Hematopoietic multipotent progenitor cell treated with erythropoietin and hydrocortisone succinate and interleukin-3 and kit ligand, for 17 days (in vitro differentiated cells): ENCODE measurements at places on chromosomes 7 and 10.
A peak's percentile ranks its signal among the peaks of the same experiment; 100 is the strongest.

GRCh38 chr7:134724606-134725005 is 54.8 kb upstream of the CALD1 start:
- DNase-seq, result no peak

DNA sequence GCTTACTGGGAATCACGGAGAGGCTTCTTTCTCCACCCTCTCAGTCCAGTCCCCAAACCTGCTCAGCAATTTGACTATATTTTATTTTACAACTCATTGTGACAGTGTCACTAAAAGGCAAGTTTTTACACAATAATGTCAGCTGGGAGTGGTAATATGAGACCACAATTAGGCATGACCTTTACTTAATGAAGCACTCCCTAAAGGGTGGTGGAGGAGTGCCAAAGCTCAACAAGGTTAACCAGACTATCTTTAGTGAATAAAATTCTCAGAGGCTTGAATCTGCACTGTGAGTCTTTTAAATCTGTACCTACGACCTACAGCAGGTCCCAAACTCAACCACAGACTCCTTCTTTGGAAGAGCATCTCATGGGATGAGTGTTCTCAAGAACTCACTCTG is 215.6 kb downstream of the TAX1BP1 start:
- DNase-seq, result no peak

DNA sequence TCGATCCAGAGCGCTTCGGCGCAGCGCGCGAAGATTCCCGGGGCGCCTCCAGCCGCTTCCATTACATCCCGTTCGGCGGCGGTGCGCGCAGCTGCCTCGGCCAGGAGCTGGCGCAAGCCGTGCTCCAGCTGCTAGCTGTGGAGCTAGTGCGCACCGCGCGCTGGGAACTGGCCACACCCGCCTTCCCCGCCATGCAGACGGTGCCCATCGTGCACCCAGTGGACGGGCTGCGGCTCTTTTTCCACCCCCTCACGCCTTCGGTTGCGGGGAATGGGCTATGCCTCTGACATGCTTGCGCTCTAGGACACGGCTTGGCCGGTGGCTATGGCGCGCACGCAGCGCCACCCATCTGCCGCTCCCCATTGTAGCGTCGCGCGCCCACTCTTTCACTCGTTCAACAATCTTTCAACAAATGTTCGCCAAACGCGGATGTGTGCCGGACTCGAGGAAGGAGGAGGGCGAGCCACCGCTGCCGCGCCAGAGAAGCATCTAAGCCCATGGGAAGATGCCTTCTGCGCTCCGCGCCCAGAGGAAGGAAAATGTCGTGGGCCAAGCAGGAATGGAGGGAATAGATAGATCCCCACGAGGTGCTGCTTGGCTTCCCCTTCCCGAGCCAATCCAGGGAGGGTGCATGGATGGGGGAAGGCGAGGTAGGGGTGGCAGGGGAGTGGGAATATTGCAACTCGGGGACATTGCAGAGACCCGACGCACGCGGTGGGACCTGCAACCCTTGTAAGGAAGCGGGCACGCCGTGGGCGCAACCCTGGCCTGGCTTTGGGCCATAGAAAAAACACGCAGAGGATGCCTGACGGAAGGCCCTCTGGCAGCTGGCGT is 5.1 kb upstream of the CYP26A1 start:
- no peak for DNase-seq

DNA sequence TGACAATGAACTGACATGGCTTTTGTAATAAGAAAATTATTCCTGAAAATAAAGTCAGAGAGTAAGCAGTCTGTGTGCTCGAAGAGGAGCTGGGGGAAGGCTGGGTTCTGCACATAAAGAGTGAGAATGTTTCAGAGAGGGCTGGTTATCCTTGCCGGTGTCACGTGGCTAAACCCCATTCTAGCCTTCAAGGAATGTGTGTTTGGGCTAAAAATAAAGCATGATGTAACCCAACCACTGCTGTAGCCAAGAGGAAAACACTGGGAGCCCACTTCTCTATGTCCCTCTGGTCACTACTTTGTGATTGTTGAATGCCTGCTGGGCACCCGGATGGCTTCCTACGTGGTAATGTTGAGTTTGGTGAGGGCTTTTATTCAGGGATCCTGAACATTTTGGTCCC is 23.5 kb downstream of the WDFY4 start:
- DNase-seq, result no peak

GRCh38 chr7:126210707-126211106 is 1042.0 kb downstream of the GRM8 start:
- no peak for DNase-seq

- no peak for DNase-seq
Observed at GRCh38 chr7:88042157-88042556, 108.1 kb downstream of the ADAM22 start.

DNA sequence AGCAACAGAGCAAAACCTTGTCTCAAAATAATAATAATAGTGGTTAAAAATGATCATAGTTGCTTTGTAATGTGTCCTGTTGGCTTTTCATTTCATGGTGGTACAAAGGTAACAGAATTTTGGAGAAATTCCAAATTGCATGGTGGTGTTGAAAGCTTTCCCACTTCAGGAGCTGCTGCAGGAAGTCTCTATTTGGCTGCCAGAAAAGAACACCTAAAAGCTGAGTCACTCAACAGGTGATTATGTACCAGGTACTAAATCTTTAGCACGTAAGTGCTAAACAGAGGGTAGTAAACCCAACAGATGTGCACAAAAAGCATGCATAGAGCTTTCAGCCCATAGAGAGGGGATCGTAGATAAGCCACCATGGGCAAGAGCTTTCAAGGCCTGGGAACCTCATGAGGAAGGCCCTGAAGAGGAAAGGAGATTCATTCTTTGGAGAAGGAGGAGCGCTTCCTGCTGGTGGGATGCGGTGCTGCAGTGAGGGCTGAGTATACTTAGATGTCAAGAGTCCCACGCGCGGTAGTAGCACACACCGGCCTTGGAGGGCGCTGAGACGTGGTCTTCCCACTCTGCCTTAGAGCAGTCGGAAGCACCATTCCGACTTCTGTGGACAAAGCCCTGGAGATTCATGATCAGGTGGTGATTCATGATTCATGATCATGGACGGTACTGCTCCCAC is 118.7 kb downstream of the RALA start:
- peak; percentile 17 for DNase-seq

DNA sequence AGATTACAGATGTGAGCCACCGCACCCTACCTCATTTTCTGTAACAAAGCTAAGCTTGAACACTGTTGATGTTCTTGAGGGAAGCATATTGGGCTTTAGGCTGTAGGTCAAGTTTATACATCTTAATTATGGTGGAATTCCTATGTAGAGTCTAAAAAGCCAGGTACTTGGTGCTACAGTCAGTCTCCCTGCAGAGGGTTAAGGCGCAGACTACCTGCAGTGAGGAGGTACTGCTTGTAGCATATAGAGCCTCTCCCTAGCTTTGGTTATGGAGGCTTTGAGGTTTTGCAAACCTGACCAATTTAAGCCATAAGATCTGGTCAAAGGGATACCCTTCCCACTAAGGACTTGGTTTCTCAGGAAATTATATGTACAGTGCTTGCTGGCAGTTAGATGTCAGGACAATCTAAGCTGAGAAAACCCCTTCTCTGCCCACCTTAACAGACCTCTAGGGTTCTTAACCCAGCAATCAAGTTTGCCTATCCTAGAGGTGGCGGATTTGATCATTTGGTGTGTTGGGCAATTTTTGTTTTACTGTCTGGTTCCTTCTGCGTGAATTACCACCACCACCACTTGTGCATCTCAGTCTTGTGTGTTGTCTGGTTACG is 6.0 kb downstream of the PPIA start:
- no peak for DNase-seq

GRCh38 chr10:75062506-75063299 is 48.8 kb upstream of the SAMD8 start:
- no peak for DNase-seq

GRCh38 chr10:47027784-47028260 is 116.6 kb downstream of the PTPN20 start:
- DNase-seq, result no peak

GRCh38 chr7:46468753-46469356 is 547.8 kb upstream of the IGFBP3 start:
- no peak for DNase-seq

DNA sequence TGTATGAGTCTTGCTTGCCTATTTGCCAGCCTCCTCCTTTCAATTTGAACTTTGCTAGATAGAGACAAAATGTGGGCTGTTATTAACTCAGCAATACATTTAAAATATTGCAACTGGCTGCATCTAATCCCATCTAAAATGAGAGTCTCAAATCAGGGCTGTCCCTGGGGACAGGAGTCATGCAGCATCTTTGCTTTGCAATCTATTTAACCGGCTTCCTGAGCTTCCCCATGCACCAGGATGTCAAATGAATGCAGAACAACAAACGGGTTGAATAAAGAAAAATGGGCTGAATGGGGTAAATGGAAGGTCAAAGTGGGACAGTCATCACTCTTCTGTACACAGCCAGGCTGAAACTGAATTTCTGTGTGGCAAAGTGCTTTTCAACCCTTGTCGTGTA is 89.2 kb downstream of the AOAH start:
- no peak for DNase-seq

- no peak for DNase-seq
Observed at GRCh38 chr10:57102236-57102635, 741.2 kb upstream of the ZWINT start.

DNA sequence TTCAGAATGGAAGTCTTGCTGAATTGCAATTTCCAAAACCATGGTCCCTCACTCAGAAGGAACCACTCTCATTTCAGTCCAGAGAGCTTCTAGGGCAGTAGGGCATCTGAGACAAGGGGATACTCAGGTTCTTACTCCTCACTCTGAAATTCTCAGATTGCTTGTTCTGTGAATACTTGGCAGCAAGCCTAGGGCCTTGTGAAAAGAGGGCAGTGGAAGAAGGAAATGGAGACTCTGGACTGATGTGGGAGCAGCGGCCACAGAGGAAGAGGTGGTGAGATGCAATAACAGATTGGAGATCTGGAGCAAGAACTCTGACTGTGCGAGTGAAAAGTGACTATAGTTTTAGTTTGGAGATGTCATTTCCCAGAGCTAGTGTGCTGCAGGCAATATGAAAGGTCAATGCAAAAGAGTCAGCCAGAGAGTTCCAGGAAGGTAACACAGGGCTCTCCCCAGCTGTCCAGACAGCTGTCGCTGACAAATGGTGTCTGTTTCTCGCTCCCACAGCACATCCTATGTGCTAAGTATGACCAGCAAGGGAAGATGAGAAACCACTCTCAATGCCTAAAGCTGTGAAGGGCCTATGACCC is 291.6 kb upstream of the KIAA1217 start:
- no peak for DNase-seq

DNA sequence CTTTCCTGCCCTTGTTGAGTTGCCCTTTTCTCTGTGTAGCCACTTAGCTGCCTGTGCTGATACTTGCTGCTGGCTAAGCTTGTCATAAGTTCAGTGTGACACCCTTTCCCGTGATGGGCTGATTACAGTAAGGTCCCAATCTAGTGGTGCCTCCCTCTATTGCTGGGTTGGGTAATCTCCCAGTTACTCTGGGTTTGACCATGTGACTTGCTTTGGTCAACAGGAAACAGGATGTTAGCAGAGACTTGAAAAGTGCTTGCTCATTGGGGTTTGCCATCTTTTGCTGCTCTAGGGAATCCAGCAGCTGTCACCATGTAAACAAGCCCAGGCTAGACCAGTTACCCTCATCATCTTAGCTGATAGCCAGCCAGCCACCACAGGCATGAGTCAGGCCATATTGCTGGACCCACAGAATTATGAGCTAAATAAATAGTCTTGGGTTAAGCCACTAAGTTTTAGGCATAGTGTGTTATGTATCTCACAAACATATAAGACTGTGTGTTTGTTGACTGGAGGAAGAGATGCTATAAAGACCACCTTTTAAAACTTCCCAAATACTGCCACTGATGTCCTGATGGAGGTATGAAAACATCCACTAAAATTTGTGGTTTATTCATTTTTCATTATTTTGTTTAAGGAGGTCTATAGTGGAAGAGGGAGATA is 4.0 kb upstream of the LEP start:
- DNase-seq, result peak; percentile 55

DNA sequence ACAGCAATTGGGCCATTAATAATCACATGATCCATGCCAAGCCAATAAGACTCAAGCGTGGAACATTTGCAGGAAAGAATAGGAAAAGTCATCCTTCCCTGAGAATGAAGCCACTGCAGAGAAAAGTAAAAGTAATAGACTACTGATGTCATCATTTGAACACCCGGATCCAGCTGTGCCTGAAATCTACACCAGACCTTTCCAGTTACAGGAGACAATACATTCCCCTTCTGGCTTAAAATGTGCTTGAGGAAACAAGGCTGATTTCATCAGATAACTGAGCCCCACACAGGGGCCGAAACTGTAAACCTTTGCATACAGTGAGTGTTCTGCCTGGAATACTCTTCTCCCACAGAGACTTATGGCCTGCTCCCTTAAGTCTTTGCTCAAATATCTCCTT is 232.8 kb downstream of the KCNMA1 start:
- DNase-seq, result no peak

DNA sequence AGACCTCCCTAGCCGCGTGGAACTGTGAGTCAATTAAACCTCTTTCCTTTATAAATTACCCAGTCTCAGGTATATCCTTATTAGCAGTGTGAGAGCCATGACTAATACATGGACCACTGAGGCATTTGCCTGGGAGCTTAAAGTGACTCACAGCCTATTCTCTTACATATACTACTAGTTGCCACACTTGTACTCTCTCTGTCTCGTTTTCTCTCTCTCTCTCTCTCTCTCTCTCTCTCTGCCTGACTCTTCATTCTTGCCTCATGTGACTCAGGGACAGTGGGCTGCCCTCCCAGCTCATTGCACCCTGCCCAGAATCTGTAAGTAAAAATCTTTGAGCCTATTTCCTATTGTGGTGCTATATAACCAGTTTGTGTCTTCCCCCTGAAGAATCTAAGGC is 238.5 kb upstream of the MAGI2 start:
- DNase-seq, result no peak
